ENCODE measurements at places on chromosomes 4 and X. TPM values are rescaled to one million over a fixed set of nuclear protein-coding genes. Genes with fewer than 3 reads are reported as not detected.

The TAPT1 gene
- 9.9 TPM for total RNA-seq

GRCh38 chrX:3540105-3540504 is 173.3 kb downstream of the PRKX start:
- DNase-seq: no peak

GRCh38 chrX:30735839-30736238 is 82.6 kb downstream of the GK start:
- DNase-seq: peak; percentile 53

DNA sequence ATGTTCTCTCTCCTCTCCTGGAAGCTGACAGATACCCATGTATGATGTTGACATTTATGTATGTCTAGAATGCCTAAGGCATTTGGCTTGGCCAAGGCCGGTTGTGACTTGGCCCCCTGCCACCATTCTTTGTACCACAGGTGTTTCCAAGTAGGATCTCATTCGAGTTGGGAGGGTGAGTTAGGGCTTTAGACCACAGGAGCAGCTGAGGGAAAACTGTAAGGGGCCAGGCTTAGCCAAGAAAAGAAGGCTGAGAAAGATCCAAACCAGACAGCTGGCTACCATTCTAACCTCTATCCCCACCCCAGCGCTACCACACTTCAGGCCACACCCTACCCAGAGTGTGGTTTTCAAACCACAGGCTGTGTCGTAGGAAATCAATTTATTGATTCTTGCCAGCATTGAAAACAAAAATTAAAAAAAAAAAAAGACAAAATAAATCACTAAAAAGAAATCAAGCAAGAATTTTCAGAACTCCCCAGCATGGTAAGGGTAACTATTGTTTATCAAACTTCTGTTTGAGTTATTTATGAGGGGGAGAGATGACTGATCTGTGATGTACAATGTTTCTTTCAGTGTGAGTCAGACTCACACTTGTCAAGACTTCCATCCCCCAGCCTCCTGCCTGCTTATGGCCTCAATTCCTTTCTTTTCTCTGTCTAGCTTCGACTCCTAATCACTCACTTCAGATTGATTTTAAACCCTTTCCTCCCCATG is 9.9 kb downstream of the TMSB4X start:
- DNase-seq: no peak

The TRAPPC11 gene
- 32.2 TPM for total RNA-seq

The RIBC1 gene
- 1.2 TPM for total RNA-seq

DNA sequence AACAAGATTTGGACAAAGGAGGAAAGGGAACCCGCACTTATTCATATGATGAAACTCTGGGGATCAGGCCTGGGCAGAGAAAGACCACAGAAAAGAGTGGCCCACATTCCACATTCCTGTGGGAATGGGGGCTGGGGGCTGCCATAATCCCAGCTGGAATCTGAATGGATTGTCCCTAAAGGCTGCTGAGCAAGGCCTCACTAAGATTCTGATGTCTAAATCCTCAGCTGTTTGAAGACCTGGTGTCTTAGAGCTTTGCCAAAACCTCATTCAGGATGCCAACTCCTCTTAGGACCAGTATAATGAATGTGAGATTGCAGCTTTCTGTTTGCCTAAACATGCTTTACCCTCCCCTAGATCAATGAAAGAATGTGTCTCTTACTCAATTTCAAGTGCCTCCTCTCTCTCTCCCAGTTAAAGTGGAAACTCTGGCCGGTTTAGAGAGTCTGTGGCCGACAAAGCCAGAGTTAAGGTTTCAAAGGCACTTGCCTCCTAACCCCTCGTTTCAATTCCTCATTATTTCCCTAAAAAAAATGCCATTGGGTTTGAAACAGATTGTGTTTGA is 33.3 kb upstream of the GPC4 start:
- DNase-seq: no peak

DNA sequence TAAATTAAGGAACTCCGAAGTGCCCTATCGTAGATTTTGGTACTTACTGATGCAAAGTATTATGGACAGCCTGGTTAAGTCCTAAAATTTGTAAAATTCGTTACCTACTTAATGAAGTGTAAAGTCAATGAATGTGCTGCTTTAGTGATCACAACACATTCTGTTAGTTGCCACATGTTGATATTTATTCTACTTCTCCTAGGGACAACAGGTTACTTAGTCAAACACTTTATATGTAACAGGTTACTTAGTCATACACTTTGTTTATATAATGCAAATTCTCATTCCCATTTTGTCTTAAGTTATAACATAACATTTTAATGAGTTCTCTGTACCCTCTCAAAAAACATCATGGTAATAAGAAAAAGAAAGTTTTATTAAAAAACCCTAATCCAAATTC is 643.0 kb upstream of the FTHL17 start:
- DNase-seq: no peak

- DNase-seq: no peak
These were observed 27.8 kb downstream of the DIPK2B start for GRCh38 chrX:45172890-45173289.

- DNase-seq: no peak
These were observed 10.3 kb downstream of the NOCT start for GRCh38 chr4:139025841-139026240.

DNA sequence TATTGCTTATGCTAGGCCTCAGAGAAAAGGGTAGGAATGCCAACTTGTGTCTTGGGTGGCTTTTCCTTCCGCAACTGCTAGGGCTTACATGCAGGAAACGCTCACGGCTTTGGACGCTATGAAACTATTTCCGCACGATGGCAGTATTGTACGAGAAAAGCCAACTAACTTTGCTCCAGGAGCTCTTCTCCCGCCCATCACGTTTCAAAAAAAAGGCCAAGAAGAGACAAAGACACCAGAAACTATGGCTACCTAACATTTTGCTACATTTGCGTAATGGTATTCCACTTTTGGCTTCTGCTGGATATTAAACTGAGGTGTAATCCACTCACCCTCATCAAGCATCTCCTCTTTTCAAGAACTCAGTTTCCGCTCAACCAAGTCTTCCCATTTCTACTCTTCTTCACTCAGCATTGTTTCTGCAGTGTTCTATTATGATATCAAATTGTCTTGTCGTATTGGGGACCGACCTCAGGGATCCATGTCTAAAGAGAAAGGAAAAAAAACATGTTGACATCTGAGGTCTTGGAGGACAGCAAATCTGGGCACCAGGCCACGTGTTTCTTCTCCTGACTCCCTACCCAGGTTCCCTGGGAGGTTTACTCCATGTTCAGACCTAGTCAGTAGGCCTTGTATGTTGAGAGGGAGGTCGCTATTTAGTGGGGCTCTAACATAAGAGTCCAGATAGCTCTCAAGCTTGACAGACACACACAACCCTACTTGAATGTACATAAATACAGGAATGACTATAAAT is 239.4 kb upstream of the STK26 start:
- DNase-seq: no peak

DNA sequence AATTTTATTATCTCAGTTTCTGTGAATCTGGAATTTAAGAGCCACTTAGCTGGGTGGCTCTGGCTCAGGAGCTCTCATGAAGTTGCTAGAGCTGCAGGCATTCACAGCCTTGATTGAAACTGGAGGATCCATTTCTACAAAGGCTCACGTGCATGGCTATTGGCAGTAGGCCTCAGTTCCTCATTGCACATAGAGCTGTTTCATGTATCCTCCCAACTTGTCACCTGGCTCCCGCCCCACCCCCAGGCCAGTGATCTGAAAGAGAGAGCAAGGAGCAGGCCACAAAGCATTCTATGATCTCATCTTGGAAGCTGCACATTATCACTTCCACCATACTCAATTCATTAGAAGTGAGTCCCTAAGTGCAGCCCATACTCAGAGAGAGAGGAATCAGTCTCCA is 18.5 kb upstream of the AP1AR start:
- no peak for DNase-seq

- peak; percentile 31 for DNase-seq
These were observed 171.7 kb upstream of the ZCCHC13 start for GRCh38 chrX:74132280-74132679.

All from H9 (cell line).